ENCODE measurements at places on chromosomes 3 and 15. TPM values are rescaled to one million over a fixed set of nuclear protein-coding genes. Genes with fewer than 3 reads are reported as not detected.
A peak's percentile ranks its signal among the peaks of the same experiment; 100 is the strongest.

DNA sequence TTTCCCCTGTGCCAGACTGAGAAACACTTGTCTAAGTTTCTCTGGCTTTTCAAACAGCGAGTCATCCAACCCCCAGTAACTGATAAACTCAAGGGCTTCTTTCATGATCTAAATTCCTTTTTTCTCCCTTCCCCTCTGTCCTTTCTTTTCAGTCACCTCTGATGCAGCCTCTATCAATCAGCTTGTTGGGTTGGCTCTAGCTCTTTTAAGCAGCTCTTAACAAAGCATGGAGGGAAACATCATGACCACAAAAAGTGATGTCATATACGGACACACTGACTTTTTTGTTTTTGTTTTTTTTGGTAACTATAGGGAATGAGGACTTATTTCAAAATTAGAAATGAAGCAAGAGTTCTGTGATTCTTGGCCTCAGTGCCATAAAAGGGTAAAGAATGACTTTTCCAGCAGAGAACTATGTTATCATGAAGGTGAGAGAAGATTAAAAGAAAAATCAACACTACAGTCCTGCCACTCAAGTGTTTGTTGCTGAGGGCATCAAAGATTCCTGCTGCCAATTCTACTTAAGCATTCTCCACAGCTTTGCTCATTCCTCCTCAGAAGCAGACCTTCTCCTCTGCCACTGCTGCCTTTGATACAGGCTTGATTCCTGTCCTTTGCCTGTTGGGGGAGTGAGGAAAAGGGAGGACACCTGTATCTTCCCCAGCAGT is 457.0 kb upstream of the ONECUT1 start:
- DNase-seq: no peak

GRCh38 chr3:39130026-39130425 is 22.5 kb downstream of the TTC21A start:
- DNase-seq: no peak

DNA sequence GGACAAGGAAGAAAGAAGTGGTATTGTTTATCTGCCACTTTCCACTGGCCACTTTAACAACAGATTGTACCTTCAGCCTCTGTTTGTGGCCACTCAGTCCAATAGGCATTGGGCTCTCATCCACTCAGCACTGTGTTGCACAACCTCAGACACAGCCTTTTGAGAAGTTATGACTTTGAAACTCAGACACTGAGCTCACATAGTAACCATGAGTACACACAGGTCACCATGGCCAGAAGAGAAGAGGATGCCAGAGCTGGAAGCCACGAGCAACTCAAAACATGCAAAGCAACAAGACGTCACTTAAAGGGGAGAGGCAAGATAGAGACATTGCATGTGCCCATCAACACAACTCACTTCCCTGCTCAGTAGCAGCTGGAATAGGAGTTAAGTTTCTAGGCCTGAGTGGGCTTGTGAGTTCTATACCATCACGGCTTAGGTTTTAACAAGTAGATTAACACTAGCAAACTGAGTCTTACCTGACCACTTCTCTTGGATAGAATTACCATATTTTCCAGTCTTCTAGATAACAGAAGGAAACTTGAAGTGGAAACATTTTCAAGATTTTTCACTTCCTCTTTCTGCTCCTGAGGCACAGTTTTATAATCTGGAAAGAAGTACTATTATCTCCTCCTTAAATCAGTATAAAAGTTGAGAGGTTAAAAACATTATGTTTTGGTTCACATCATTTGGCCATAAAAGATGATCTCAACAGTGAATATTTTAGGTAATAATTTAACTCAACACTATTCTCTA is 103.5 kb downstream of the IMPG2 start:
- peak; percentile 21 for DNase-seq

DNA sequence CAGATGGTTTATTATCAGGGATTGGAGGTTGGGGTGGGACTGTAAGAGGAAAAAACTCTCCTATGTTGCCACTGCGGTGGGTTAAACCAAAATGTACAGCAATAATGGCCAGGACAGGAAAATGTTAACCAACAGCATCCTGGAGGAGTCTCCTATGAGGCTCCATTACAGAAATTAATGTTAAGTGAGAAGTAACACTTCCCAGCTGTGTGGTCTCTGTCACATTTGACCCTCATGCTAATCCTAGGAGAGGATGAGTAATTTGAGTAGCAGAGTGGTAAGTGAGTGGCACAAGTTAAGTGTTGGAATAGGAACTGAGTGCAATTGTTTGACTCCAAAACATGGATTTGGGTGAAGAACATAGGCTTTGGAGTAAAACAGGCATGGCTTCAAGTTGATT is 39.0 kb downstream of the ARHGEF3 start:
- no peak for DNase-seq

DNA sequence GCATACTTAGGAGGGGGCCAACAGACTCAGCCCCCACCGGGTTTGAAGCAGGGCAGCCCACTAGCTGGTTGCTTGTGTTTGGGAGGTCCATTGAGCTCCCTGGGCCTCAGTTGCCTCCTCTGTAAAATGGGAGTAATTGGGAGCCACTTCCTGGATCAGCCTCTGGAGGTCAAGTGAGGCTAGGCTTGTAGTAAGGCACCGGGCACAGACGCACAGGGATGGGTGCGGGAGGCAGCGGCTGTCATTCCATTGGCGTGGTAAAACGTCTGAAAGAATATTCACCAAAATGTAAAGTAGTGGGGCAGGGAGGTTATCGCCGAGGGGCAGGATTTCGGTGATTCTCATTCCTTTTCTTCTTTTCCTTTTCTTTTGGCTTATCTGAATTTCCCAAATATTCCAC is 64.6 kb downstream of the TLE3 start:
- no peak for DNase-seq

- no peak for DNase-seq
Observed at GRCh38 chr15:78389322-78389721, 48.7 kb upstream of the IREB2 start.

DNA sequence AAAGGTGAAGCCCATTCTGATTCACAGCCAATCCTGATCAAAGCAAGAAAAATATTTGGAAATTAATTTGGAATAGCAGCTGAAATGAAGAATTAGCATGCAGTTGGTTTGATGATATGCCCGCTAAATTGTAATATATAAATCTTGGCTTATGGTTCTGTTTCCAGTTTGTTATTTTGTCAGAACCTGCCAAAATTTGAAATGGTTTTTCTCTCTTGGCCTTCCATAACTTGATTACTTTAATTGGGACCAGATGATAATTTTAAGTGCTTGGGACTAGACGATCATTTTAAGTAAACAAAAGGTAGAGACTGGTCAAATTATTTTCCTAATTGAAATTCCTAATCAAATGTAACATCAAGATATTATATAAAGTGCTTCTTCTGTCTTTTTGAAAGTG is 842.4 kb downstream of the TBL1XR1 start:
- no peak for DNase-seq

DNA sequence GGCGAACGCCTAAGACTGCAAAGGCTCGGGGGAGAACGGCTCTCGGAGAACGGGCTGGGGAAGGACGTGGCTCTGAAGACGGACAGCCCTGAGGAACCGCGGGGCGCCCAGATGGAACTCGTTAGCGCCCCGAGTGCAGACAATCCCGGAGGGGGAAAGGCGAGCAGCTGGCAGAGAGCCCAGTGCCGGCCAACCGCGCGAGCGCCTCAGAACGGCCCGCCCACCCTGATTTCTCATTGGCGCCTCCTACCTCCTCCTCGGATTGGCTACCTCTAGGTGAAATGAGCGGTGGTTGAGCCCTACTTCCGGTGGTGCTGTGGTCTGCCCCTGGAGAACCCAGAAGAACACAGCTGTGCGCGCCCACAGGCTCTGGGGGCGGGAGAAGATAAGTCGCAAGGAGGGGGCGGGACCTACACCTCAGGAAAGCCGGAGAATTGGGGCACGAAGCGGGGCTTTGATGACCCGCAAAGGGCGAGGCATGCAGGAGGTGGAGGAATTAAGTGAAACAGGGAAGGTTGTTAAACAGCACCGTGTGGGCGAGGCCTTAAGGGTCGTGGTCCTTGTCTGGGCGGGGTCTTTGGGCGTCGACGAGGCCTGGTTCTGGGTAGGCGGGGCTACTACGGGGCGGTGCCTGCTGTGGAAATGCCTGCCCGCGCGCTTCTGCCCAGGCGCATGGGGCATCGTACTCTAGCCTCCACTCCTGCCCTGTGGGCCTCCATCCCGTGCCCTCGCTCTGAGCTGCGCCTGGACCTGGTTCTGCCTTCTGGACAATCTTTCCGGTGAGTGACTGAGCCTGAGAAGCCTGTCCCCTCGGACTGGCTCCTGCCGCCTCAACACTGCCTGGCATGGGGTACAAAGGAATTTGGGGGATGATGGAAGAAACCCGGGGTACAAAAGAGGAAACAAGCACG is at the start of gene OGG1:
TSS of gene OGG1 (plus strand) at position 308 of the 911 bp plus-strand sequence. CDS start at position 643, 335 bp downstream.
- peak; percentile 97 for DNase-seq

GRCh38 chr3:64058566-64058965 is 35.3 kb upstream of the PSMD6 start:
- no peak for DNase-seq

DNA sequence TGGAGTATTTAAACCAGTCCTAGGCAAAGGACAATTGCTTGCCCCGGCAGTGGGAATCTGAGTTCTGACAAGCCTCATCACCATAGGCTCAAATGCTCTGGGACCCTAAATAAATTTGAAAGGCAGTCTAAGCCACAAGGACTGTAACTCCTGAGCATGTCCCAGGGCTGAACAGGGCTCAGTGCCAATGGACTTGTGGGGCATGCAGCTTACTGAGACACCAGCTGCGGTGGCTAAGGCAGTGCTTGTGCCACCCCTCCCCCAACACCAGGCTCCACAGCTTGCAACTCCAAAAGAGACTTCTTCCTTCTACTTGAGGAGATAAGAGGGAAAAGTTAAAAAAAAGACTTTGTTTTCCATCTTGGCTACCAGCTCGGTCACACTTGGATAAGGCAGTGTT is 289.7 kb upstream of the DCBLD2 start:
- DNase-seq: no peak

- DNase-seq: peak; percentile 25
Observed at GRCh38 chr3:179452176-179452564, 900 bp upstream of the GNB4 start.

DNA sequence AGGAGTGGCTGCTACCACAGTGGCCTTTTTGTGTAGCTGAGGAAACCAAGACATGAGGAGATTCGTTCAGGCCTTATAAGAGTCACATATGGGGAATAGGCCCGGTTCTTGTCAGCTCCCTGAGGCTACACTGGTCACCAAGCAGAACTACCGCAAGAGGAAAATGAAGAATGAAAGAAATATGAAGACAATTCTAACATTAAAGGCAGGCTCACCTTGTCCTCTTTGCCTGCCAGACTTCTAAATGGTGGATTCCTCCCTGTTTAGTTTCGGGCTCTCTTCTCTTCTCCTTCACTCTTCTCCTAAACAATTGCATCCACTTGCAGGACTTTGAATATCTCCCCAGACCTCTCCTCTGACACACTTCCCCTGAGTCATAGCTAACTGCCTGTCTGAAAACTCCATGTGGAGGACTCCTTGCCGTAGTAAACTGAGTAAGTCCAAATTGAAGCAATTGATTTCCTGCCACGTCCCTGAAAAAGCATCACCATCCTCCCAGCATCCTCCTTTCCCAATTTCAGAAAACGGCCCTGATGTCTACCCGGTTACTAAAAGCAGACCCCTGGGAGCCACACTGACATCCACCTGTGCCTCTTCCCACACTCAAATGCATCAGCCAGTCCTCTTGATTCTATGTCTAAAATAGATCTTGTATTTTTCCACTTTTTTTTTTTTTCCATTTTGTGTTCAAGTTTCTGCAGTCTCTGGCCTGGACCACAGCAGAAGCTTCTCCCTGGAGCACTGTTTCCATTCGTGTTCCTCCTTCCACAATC is 30.3 kb upstream of the VEPH1 start:
- peak; percentile 91 for DNase-seq

Gene IL20RB
- 2.4 TPM for total RNA-seq

DNA sequence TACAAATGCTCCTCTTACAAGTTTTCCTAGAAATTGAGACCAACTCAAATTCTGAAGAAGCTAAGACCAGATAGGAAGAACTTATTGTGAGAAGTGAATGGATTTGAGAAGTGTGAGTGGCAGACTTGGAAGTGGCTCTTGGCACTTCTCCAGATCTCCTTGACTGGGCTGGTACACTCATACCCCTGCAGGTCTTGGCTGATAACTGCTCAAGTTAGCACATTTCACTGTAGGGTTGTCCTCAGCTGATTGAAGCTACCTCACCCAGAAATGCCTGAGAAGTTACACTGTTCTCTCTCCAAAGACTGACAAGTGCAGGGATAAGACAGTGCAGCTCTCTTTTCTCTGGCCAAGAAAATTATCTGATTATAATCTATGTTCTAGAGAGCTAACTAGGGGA is 16.5 kb upstream of the CLDN1 start:
- DNase-seq: peak; percentile 87

Gene TMEM207
- not detected for total RNA-seq

- no peak for DNase-seq
Observed at GRCh38 chr15:85518979-85519761, 138.8 kb downstream of the AKAP13 start.

DNA sequence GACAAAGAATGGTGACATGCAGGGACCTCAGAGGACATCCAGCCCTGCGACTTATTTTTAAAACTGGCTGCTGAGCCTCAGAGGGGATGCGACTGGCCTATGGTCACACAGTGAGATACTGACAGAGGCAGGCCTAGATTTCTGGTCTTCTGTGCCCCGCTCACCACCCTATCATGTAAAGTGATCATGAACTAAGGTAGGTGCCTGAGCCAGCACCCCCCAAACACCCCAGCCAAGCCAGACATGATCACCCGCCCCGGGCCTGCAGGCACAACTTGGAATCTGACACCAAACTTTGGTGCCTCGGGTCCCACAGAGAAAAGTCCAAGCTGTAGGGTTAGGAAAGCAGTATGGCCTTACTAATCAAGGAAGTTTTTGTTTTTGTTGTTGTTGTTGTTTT is 33.9 kb upstream of the HHATL start:
- no peak for DNase-seq

GRCh38 chr3:32384938-32385337 is 6.7 kb upstream of the CMTM7 start:
- DNase-seq: peak; percentile 33

Gene KIF15
- 13.7 TPM for total RNA-seq

- no peak for DNase-seq
Observed at GRCh38 chr3:24483873-24484272, 10.8 kb downstream of the THRB start.

Gene SYNM
- 1.9 TPM for total RNA-seq

Gene CEMIP
- total RNA-seq: 2.1 TPM

DNA sequence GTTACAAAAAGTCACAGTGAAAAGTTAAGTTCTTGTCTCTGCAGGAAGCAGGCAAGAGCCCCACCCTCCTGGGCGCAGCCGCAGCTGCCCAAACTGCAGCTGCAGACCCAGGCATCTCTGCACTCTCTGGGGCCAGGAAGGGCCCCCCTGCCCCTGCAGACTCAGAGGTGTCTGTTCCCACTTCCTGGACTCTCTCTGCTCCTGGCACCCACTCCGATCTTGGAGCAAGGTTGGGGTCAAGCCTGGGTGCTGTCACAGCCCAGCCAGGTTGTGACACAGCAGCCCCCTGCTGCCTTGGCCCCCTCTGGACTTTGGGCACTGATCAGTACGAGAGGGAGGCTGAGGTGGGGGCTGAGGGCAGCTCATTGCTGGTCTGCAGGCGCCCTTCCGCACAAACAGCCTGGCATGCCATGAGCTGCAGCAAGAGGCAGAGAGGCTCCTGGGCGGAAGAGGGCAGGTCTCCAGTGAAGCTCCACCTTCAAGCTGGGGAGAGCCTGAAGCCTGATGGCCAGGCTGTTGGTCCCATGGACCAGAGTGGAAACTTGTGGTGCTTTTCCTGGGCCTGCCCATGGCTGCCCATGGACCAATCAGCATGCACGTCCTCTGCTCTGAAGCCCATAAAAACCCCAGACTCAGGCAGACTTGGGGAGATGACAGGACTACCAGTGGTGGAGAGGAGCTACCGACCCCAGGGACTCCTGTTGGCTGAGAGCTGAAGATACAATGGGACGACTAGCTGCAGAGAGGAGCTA is 42.9 kb upstream of the LRRFIP2 start:
- DNase-seq: no peak

All from M059J (cell line).